AG04450 (cell line): ENCODE measurements at places on chromosomes 2 and 18.
A peak's percentile ranks its signal among the peaks of the same experiment; 100 is the strongest.

DNA sequence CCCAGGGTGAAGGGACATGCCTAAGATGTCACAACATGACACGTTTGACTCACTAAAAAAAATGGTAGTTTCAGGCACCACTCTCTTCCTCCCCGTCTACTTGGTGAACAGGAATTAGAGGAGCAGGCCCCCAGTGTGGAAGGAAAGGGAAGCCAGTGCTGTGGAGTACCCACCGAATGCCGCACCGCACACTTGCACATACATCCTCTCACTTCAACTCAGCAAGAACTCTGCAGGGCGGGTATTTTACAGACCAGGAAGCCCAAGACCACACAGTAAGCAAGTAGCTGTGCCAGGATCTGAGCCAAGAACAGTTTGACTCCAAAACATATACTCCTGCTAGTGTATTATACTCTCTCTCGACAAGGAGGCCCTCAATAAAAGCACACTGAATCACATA lies 69.8 kb downstream of the BCL2 start:
- DNase-seq = no peak

- peak; percentile 72 for DNase-seq
Observed at GRCh38 chr18:2981212-2981728, 31.7 kb downstream of the LPIN2 start.

DNA sequence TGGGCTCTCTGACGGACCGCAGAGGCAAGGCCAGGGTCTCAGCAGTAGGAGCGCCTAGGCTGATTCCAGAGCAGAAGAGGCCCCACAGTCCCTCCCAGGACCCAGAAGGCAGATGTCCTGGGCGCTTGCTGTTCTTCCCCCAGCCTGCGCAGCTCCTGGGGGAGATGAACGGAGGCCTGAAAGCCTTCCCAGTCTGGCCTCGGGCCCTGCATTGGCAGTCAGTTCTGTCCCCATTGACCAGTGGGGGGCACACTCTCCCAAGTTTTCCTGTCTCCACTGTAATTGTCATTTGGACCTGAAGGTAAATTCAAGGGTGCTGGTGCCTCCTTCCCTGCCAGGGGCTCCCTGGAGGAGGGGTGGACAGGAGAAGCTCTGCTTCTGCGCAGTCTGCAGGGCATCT lies 345.7 kb downstream of the CYP26B1 start:
- no peak for DNase-seq

GRCh38 chr2:16238001-16238761 lies 297.8 kb downstream of the MYCN start:
- no peak for DNase-seq

- no peak for DNase-seq
Observed at GRCh38 chr2:10924859-10925258, 13.1 kb downstream of the KCNF1 start.

- no peak for DNase-seq
Observed at GRCh38 chr18:47246027-47246971, 5.2 kb downstream of the SKOR2 start.

DNA sequence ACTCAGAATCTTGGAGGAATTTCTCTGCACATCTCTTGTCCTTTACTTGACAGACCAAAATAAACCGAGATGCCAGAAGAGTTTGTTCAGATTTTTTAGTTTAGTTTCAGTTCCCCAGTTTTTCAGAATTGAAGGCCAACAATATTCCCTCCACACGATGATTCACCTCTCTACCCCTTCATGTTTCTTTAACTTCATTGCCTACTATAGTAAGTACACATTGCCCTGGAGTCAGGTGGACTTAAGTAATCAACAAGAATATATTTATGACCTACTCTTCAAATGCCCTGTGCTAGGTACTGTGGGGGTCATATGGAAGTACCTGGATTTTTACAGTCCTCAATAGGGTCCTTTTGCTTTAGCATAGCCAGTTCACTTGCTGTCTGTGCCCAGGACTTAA lies 79.6 kb upstream of the CTLA4 start:
- DNase-seq = no peak

DNA sequence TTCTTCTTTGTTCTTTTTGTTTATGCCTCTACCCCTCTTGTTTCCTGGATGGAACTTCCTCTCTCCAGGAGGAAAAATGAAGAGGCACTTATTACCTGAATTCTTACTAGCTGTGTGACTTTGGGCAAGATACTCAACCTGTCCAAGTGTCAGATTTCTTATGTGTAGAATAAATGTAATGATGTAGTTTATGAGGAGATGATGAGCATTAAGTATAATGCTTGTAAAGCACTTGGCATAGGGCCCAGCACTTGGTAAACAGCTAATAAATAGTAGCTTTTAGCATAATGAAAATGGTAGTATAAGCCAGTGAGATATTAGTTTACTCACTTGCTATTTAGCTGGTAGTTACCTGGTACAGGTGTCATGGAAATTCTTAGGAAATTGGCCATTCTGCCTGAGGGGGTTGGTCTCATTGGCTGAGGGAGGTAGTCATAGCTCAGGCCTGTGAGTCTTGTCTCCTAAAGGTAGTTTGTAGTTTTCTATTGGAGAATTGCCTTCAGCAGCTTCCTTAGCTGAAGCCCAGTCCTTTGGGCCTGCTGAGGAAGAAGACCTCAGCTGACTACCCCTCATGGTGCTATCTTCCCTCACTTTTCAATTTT lies 133.4 kb upstream of the NABP1 start:
- no peak for DNase-seq

GRCh38 chr2:167265722-167266121 lies 377.4 kb downstream of the XIRP2 start:
- DNase-seq = no peak

DNA sequence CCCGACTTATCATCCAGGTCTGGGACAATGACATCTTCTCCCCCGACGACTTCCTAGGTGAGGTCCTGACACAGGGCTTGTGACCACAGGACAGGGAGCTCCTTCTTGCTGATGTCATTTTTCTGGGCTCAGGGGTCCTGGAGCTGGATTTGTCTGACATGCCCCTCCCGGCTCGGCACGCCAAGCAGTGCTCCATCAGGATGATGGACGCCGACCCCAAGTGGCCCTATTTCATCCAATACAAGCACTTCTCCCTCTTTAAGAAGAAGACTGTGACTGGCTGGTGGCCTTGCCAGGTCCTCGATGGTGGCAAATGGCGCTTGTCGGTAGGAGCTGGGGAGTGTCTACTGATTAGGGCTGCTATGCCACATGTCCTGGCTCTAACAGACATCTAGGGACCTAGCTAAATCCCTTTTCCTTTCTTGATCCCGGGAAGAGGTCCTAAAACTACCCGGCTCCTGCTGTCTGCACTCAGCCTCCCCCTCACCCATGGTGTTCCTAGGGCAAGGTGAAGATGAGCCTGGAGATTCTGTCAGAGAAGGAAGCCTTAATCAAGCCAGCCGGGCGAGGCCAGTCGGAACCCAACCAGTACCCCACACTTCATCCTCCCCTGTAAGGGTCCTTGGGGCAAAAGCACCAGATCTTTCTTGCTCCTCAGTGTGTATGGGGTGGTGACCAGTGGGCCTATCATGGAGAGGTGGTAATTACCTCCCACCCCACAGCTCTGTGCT lies 36.7 kb downstream of the LMAN2L start:
- no peak for DNase-seq

- DNase-seq = peak; percentile 27
Observed at GRCh38 chr2:168643979-168644378, 158.5 kb upstream of the NOSTRIN start.

GRCh38 chr2:215003001-215003400 lies 135.4 kb downstream of the ABCA12 start:
- DNase-seq = no peak

DNA sequence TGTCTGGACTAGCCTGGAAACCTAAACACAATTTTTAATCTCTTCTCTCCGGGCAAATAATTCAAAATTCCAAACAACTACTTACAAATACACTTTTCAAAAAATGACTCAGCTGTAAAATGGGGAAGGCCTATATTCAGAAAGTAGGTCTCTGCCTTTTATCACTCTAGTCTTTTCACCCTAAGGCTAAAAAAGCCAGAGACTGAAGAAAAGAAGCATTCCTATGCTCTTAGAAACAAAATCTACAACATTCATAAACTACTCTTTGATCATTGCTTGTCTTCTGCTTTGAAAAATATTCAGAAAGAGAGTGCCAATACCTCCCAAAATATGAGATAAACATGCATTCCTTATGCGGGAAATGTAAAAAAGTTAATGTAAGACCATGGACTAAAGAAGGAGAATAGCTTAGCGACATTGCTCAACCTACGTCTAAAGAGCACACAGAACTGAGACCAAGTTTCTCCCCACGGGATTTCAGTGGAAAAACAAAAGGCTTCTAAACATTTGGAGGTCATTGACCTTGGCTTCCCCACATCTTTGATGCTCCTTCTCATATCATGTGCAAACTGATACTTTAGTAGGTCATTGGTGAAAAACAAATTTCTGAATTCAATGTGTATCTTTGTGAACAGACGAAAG lies 74.4 kb upstream of the EPB41L3 start:
- no peak for DNase-seq

DNA sequence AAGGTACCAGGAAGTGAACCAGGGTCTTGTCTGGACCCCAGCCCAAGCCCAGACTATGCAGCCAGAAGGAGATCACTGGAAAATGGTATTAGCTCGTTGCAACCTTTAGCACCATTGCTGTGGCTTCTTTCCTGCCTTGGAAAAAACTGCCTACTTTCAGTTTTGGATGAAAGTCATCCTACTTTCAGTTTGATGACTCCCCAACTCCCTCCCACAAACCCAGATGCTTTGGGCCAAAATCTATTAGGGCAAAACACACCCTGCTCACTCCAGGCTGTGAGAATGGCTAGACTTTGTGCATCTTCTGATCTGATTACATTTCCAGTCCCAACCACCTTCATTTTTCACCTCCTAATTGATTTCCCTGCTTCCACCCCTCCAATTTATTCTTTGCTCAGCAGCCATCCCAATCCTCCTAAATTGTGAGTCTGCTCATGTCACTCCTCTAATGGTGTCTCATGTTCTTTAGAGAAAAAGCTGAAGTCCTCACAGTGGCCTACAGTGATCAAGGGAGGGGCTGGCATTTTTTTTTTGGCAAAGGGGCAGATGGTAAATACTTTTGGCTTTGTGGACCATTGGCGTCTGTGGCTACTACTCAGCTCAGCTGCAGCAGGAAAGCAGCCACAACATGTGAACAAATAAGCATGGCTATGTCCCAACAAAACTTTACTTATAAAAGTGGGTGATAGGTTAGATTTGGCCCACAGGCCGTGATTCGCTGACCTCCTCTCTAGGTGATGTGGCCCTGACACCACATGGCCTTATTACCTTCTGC lies 368.7 kb downstream of the SLC4A3 start:
- DNase-seq = no peak

DNA sequence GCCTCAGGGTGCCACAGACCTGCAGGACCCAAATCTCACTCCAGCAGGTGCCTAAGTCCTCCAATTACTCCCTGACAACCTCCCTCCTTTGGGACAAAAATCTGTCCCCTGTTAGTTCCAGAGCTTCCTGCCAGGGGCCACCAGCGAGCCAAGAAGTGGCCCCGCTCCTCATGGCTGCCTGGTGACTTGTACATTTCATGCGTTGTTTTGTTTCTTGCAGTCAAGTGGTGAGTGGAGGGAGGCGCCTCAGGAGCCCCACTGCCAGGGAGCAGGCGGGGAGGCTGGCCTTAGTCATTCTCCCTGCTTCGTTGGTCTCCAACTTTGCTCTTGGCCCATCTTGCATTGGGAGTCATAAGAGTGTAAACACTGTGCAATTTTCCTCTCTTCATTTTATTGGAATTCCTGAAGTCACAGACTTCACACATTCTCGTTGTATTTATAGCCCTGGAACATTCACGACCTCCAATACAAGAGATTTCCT lies 81.3 kb downstream of the KCNF1 start:
- DNase-seq = no peak

GRCh38 chr2:27720004-27720551 lies 51.4 kb upstream of the MRPL33 start:
- peak; percentile 85 for DNase-seq
